Brain microvascular endothelial cell (primary cell): ENCODE measurements at places on chromosomes 16 and 17.

DNA sequence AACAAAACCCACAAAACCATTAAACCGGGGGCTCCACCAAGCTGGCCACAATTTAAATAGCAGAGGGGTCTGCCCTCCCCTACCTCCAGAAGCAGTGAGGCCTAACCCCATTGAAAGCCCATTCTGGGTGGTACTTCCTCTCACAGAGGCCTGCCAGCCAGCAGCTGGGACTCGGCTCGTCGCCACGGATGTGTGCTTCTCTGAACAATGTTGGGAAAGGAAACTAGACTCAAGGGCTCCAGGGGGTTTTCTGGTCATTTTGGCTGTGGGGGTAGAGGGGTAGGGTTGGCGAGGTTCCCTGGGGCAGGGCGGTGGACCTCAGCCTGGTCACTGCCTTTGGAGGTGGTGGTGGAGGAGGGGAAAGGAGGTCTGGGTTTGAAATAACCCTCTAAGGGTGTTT is 4.7 kb upstream of the PLCG2 start:
- DNase-seq, result no peak

DNA sequence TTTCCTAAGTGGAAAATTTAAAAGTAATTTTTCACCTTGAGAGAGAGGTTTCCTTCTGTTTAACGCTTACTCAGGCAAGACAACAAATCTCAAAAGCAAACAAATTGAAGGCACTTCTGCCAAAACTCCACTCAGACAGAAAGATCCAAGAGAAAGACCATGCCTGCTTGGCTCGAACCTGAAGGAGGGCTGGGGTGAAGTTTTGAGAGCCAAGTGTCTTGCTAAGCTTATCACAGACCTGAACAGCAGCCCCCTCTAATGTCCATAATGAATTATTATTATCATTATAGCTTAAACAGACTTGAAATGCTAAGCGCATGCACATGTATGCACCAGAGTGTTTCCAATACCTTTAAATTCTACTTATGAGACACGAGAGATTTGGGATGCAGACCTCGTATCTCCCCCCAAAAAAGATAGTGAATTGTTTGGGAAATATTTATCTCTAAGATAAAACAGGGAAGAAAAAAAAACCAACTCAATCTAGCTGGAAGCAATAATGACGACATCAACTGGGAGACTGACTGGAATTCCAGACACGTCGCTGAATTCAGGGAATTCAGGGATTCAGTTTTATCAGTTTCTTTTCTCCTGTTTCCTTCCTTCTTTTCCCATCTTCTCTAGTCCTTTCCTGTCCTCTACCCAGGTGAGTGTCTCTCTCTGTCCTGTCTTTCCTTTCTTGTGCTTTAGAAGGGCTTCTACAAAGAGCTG is 473.2 kb downstream of the RBFOX1 start:
- no peak for DNase-seq

GRCh38 chr16:8694795-8695728 is 20.6 kb downstream of the ABAT start:
- DNase-seq, result no peak

- no peak for DNase-seq
Observed at GRCh38 chr17:37698911-37699255, 46.0 kb downstream of the HNF1B start.

DNA sequence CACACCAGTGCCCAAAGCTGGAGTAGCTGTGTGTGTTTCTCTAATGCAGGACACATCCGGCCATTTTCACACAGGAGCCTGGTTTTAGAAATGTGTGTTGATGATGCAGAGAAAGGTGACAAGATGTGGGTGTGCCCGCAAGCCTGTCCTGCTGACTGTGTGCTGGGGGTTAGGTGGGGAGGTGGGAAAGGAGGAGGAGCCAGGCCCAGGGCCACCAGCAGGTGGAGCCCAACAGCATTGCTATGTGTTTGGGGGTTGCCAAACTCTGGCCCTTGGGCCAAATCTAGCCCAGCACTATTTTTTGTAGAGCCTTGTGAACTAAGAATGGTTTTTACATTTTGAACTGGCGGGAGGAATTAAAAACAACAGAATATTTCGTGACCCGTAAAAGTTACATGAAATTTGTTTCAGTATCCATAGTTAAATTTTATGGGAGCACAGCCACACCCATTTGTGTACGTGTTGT is 61.7 kb upstream of the LGALS9 start:
- no peak for DNase-seq

DNA sequence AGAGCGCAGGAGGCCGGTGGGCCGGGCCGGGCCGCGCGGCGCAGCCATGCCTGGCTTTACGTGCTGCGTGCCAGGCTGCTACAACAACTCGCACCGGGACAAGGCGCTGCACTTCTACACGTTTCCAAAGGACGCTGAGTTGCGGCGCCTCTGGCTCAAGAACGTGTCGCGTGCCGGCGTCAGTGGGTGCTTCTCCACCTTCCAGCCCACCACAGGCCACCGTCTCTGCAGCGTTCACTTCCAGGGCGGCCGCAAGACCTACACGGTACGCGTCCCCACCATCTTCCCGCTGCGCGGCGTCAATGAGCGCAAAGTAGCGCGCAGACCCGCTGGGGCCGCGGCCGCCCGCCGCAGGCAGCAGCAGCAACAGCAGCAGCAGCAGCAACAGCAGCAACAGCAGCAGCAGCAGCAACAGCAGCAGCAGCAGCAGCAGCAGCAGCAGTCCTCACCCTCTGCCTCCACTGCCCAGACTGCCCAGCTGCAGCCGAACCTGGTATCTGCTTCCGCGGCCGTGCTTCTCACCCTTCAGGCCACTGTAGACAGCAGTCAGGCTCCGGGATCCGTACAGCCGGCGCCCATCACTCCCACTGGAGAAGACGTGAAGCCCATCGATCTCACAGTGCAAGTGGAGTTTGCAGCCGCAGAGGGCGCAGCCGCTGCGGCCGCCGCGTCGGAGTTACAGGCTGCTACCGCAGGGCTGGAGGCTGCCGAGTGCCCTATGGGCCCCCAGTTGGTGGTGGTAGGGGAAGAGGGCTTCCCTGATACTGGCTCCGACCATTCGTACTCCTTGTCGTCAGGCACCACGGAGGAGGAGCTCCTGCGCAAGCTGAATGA is 606 bp downstream of the THAP11 start:
- peak; percentile 41 for DNase-seq

DNA sequence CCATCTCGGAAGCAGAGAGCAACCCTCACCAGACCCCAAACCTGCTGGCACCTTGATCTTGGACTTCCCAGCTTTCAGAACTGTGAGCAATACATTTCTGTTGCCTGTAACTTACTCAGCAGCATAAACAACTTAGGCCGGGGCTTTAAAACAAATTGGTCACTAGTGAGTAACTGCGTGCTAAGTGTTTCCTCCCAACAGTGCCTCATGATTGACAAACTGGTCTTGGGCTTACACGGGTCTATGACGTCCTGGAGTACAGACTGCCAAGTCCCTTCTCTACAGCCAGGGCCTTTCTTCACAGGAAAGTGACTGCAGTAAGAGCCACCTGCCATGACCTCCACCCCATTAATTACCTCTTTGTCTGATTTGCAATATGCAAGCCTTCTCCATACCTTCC is 136.7 kb downstream of the XYLT1 start:
- no peak for DNase-seq

GRCh38 chr17:75288770-75289114 is 491 bp downstream of the SLC25A19 start:
- no peak for DNase-seq

DNA sequence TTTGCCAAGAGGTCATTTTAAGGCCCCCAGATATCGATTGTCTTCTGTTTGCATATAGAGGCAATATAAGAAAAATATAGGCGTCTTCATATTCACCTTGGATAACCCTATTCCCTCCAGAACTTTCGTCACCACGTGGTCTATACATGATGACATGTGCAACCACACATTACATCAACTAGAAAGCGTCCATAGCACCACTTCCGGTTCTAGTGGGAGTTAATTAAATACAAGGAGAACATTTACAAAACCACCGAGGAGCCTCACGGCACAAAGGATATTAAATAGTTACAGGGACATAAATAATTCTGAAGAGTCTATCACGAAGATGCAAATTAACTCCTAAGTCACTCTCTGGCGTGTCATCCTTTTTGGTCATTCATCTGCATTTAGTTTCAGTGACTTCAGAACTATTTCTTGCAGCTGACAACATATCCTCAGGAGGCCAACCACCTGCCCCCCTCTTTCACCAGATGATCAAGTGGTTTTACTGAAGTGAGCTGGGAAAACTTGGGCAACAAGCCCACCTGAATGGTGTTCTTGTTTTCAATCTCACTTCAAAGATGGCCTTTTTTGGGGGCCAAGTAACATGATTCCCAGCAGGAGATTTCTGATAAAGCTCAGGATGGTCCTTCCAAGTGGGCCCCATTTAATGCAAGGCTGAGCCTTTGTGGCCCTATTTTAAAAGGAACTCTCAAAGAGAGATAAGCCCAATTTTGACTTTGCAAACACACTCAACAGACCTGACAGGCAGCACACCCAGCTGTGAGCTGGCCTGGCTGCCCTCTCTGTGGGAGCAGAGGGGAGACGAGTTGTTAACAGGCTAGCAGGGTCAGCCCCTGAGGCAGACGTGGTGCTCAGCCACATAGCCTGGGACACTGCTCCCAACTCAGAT is 15.3 kb downstream of the CMTM3 start:
- DNase-seq, result peak; percentile 60

DNA sequence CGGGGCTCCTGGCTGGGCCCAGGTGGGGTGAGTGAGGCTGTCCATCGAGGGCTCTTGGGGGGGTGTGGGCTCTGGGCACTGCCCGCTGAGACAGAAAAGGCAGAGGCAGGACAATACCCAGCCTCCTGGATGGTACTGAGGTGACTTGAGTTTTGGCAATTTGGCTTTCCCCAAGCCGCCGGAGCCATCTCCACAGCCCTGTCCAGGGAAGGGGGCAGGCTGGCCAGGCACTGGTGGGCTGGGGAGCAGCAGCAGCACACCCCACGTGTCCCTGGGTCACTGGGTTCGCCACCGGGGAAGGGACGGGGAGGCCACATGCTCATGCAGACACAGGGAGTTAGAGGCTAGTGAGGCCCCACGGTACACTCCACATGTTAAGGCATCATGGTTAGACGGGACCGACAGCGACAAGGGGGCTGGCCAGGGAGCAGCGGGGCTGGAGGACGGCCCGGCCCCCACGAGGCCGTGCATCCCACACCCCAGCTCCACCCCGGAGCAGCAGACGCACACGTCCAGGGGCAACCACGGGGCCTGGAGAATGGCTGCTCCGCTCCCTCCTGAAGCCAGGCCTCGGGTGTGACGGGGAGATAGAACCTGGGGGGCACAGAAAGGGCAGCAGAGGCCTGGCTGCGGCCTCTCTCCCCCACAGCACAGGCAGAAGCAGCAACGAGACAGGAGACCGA is 3.0 kb downstream of the ARHGDIA start:
- peak; percentile 2 for DNase-seq

GRCh38 chr17:44952946-44953475 is 5.4 kb upstream of the KIF18B start:
- no peak for DNase-seq

- no peak for DNase-seq
Observed at GRCh38 chr17:7956228-7956965, 24.4 kb downstream of the CNTROB start.

DNA sequence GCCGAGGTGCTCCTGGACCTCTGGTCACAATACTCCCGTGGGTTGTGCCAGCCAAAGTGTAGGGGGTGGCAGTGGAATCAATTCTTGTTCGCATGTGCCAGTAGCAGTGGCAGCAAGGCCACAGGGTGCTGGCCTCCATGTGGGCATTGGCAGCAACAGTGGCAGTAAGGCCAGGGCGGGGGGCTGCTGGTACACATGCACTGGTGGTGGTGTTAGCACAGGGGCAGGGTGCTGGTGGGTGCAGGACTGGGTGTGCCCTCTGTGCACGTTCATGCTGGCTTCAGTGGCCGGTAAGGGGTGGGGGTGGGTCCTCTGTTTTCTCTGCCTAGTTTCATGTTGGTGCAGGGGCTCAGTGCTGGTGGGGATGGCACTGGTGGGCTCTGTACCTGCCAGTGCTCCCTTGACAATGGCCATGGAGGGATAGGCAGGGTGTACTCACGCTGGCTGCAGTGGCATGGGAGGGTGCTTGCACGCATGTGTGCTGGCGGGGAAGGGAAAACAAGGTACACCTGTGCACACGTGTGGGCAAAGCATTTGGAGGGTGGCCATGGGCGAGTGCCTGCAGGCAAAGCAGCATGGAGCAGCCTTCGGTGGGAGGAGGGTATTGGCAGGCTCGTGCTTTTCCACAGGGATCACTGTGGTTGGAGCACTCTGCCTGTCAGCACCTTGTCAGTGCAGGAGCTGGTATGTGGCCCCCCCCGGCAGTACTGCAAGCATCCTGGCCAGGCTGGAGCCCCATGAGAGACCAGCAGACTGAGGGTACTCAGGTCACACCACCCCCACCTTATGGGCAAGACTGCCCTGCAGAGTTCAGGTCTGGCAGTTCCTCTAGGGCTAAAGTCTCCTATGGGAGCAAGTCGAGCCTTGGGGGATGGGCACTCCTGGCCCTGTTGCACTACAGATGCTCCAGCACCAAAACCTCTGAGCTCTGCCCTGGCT is 35.8 kb downstream of the NF1 start:
- no peak for DNase-seq

- DNase-seq, result no peak
Observed at GRCh38 chr17:69762359-69762758, 312.7 kb upstream of the KCNJ16 start.

- no peak for DNase-seq
Observed at GRCh38 chr16:56891685-56892084, 26.7 kb downstream of the SLC12A3 start.

DNA sequence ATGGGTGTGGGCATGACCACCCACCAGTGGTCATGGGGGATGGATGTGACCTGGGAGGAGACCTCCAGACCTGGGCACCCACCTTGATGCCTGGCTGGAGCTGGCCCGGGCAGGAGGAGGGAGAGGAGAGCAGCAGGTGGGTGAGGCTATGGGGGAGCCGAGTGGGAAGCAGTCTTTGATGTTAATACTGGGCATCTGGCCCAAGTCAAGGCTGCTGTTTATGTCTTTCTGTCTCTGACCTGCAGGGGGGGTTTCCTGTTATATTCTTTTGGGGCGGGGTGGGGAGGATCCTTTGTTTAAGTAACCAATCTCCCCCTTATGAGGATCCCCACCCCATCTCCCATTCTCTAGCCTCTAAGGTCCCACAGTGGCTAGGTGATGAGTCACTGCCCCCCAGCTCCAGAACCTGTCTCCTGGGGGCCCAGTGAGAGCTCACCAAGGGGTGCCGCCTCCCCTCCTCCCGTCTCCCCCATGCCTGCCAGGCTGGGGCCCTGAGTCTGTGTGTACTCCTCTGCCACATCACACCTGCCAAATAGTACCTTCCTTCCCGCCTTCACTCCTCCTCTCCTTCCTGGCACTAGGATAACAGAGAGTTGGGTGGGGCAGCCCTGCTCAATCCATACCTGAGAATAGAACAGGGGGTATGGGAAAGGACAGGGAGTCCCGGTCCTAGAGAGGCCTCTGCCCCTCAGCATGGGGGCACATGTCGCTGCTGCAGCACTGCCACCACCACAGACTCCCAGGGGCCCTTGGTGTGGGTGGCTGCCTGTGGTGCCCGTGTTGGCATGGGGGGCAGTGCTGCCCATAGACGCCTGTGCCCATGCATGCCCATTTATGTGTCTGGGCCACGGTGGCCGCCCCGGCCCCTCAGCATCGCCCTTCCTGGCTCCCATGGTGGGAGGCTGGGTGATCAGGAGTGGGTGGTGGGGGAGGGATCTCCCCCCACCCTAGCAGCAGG is 7.3 kb downstream of the THRA start:
- DNase-seq, result peak; percentile 39

GRCh38 chr16:30185683-30186421 is 2.5 kb downstream of the CORO1A start:
- no peak for DNase-seq

GRCh38 chr16:67948015-67948414 is 4.1 kb upstream of the LCAT start:
- DNase-seq, result no peak
